ENCODE measurements at places on chromosomes 2 and 18. TPM values are rescaled to one million over a fixed set of nuclear protein-coding genes. Genes with fewer than 3 reads are reported as not detected.
A peak's percentile ranks its signal among the peaks of the same experiment; 100 is the strongest.

The ALPI gene
- not detected for total RNA-seq

The GPR39 gene
- 0.59 TPM for total RNA-seq

The OR6B2 gene
- total RNA-seq: not detected

The RGPD5 gene
- 21.0 TPM for total RNA-seq

GRCh38 chr2:51093016-51093415 lies 61.1 kb upstream of the NRXN1 start:
- peak; percentile 3 for DNase-seq

GRCh38 chr2:26585100-26585499 lies 56.1 kb downstream of the CIB4 start:
- DNase-seq: no peak

DNA sequence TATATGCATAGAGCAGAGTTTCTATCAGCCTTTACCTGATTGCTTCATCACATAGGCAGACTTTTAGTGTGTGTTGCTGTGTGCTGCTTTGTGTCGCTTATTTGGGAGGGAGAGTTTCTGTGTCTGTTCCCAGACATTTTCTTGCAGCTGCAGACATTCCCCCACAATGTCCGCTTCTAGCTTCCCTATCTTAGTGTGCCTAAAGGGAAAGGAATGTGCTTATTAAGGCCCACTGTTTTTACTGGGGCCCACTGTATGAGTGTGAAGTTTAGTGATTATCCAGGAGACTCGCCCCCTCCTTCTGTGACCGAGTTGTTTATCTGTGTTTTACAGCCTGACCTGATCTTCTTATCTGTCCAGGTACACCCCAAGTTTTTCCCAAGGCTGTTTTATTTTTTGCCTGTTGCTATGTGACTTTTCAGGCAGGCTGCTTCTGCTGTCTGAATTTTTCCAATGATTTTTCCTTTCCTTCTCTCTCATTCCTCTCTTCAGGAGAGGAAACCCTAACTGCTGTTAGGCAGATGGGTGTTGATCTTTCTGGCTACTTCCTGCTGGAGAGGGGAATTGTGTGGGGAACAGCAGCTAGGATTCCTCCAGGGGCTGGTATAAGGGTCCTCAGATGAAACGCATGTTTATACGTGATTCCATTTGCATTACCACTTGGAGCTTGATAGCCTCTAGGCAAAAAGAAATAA lies 47.6 kb downstream of the STK17B start:
- DNase-seq: peak; percentile 32
